ENCODE measurements at places on chromosomes 3 and 15. TPM values are rescaled to one million over a fixed set of nuclear protein-coding genes. Genes with fewer than 3 reads are reported as not detected.

ITIH1 gene
- 4.8 TPM for total RNA-seq

ZSCAN29 gene
- 26.0 TPM for total RNA-seq

TWF2 gene
- total RNA-seq = 72.8 TPM

FES gene
- total RNA-seq = 26.2 TPM

IDH3A gene
- 52.3 TPM for total RNA-seq

GATA2 gene
- total RNA-seq = 22.8 TPM

RTP3 gene
- not detected for total RNA-seq

MYL3 gene
- total RNA-seq = 1.8 TPM

GHSR gene
- total RNA-seq = not detected

HRH1 gene
- total RNA-seq = 5.6 TPM

CCR9 gene
- total RNA-seq = 0.23 TPM

CNTN4 gene
- total RNA-seq = 5.2 TPM

NEK10 gene
- 6.2 TPM for total RNA-seq

BSN gene
- total RNA-seq = 0.81 TPM

ARL14 gene
- total RNA-seq = 18.5 TPM

SHC4 gene
- 3.7 TPM for total RNA-seq

CNTN6 gene
- not detected for total RNA-seq

CPN2 gene
- 0.12 TPM for total RNA-seq

CADM2 gene
- total RNA-seq = 7.9 TPM

LOXL1 gene
- 20.2 TPM for total RNA-seq

CHRNA5 gene
- 20.3 TPM for total RNA-seq

C2CD4B gene
- 23.8 TPM for total RNA-seq

CHRNA7 gene
- 4.2 TPM for total RNA-seq

HTD2 gene
- 10.6 TPM for total RNA-seq

TMCO5A gene
- 0.14 TPM for total RNA-seq

Data from mucosa of gallbladder (tissue), 1 donor.